Natural killer cell treated with Interleukin-12 subunit alpha and Interleukin-12 subunit beta and Interleukin-15 and Interleukin-18, amount 100 ng/mL, for 72 hours (primary cell): ENCODE measurements at places on chromosomes 1 and 21. TPM values are rescaled to one million over a fixed set of nuclear protein-coding genes. Genes with fewer than 3 reads are reported as not detected.

DNA sequence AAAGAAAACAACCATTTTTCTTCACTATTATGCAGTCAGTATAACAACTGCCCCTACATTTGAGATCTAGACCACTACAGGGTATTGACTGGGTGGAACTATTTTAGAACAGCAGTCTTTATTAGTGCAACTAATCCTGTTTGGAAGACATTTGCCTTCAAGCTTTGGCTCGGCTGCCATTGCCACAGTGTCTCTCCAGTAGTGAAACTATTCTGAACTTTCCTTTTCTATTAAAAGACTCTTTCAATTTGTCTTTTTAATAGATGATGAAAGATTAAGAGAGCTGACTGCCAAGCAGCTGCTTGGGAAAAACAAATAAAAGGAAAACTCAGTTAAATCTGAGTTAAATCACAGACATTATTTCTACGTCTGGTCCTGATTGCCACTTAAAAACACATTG, 49.3 kb downstream of the LPGAT1 start:
- H3K36me3 ChIP-seq, result peaks cover 5% of the 10 kb centered on the region
- no peak overlapping the region for H3K4me3 ChIP-seq
- no peak for DNase-seq

GRCh38 chr1:203063287-203063686, 22.5 kb downstream of the MYOG start:
- H3K4me3 ChIP-seq, result no peak overlapping the region
- no peak for DNase-seq
- no peaks in the 10 kb centered on the region for H3K4me1 ChIP-seq
- H3K27ac ChIP-seq, result no peak overlapping the region

DNA sequence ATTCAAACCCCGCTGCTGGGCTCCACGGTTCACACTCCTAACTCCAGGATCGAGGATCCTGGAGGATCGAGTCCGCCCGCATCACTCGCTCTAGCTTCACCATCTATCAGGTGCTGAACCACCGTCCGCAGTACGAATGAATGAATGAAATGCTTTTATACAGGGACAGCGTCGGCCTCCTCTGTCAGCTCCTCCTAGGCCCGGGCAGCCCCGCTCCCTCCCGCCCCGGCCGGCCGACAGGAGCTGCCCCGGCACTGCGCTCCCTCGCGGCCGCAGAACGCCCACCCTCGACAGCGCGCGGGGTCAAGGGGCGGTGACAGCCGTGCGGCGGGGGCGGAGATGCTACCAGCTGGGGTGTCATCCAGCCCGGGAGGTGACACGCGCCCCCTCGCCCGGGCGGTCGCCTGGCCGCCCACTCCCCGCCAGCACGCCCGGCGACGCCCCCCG, 520 bp downstream of the ZBTB17 start:
- DNase-seq, result peak; percentile 92
- H3K36me3 ChIP-seq, result peaks cover 14% of the 10 kb centered on the region
- H3K27ac ChIP-seq, result peak overlapping the region; percentile 86
- H3K4me1 ChIP-seq, result peaks cover 33% of the 10 kb centered on the region
- H3K4me3 ChIP-seq, result peak overlapping the region; percentile 96
- H3K27me3 ChIP-seq, result no peaks in the 10 kb centered on the region

DNA sequence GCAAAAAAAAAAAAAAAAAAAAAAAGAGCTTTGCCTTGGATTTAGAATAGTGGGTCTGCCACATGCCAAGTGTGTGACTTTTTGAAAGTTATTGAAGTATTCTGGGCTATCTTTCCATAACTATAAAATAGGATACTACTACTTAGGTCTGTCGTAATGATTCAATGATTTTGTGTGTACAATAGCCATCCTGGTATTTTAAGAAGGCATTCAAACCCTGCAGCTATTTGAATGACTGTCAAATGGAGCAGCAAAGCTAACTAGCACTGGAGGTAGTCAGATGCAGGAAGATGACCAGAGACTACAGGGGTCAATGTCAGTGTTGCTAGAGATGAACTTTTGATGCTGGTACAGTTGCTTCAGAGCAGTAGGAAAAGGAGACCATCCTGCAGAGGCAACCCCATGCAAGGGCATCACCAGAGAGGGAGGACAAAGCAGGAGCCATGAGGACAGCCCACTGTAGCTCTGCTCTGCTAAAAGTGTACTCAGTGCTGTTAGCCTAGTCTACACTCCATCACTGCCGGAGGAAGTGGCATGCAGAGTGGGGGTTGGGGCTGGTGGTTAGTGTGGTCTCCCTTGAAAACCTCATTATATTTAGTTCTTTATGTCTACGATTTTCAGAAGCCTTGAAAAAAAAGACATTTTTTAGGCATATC, 29.0 kb downstream of the DUSP10 start:
- H3K27me3 ChIP-seq, result no peaks in the 10 kb centered on the region
- peaks cover 93% of the 10 kb centered on the region for H3K4me1 ChIP-seq
- peak overlapping the region; percentile 98 for H3K27ac ChIP-seq
- peaks cover 20% of the 10 kb centered on the region for H3K36me3 ChIP-seq
- DNase-seq, result peak; percentile 88

DNA sequence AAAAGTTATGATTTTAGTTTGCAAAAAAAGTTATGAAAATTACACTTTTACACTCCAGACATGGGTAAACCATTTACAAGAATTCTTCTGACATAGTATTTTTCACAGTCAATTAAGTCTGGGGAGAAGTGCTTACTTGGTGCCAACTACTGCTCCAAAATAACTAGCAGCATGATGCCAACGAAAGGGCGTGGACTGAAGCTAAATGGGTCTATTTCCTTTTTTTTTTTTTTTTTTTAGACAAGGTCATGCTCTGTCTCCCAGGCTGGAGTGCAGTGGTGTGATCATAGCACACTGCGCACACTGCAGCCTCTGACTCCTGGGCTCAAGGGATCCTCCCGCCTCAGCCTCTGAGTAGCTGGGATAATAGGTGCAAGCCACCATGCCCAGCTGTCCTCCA, 43.2 kb downstream of the FMO4 start:
- no peak overlapping the region for H3K4me3 ChIP-seq
- H3K27me3 ChIP-seq, result peaks cover 20% of the 10 kb centered on the region
- peaks cover 9% of the 10 kb centered on the region for H3K36me3 ChIP-seq

GRCh38 chr1:11944358-11944931, 9.9 kb downstream of the PLOD1 start:
- no peak overlapping the region for H3K27ac ChIP-seq
- peaks cover 11% of the 10 kb centered on the region for H3K4me1 ChIP-seq
- no peak for DNase-seq
- no peaks in the 10 kb centered on the region for H3K27me3 ChIP-seq
- H3K36me3 ChIP-seq, result peaks cover 5% of the 10 kb centered on the region
- no peak overlapping the region for H3K4me3 ChIP-seq

GRCh38 chr21:36639769-36640168, 59.1 kb upstream of the SIM2 start:
- DNase-seq, result no peak
- peaks cover 13% of the 10 kb centered on the region for H3K27me3 ChIP-seq
- H3K27ac ChIP-seq, result no peak overlapping the region
- H3K4me3 ChIP-seq, result no peak overlapping the region
- no peaks in the 10 kb centered on the region for H3K4me1 ChIP-seq

DNA sequence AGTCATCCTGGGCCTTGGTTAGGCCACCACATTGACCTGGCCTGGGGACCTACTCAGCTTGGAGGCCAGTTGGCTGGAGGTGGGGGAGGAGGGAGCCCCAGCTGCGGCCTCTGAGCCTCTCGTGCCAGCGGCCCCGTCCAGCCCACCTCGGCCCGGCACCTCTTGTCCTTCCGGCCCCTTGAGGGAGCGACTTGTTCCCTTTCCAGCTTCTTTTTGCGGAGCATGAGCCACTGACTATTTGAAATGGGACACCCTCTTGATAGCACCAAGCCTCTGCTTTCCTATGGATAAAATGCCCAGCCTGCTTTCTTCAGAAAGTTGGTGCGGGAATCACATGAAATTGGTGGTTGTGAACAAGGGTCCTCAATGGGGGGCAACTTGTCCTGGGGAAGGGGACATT, 24.7 kb upstream of the ARHGEF10L start:
- no peaks in the 10 kb centered on the region for H3K4me1 ChIP-seq
- no peak overlapping the region for H3K27ac ChIP-seq
- DNase-seq, result no peak
- H3K36me3 ChIP-seq, result no peaks in the 10 kb centered on the region
- no peak overlapping the region for H3K4me3 ChIP-seq
- peaks cover 13% of the 10 kb centered on the region for H3K27me3 ChIP-seq

- H3K4me3 ChIP-seq, result no peak overlapping the region
- no peaks in the 10 kb centered on the region for H3K4me1 ChIP-seq
- DNase-seq, result no peak
- no peak overlapping the region for H3K27ac ChIP-seq
Measured at GRCh38 chr1:218925777-218926176, 247.9 kb upstream of the LYPLAL1 start.

GRCh38 chr1:202659541-202659940, 50.7 kb downstream of the SYT2 start:
- peaks cover 31% of the 10 kb centered on the region for H3K27me3 ChIP-seq
- H3K4me1 ChIP-seq, result no peaks in the 10 kb centered on the region
- no peak overlapping the region for H3K4me3 ChIP-seq
- no peaks in the 10 kb centered on the region for H3K36me3 ChIP-seq
- DNase-seq, result no peak

DNA sequence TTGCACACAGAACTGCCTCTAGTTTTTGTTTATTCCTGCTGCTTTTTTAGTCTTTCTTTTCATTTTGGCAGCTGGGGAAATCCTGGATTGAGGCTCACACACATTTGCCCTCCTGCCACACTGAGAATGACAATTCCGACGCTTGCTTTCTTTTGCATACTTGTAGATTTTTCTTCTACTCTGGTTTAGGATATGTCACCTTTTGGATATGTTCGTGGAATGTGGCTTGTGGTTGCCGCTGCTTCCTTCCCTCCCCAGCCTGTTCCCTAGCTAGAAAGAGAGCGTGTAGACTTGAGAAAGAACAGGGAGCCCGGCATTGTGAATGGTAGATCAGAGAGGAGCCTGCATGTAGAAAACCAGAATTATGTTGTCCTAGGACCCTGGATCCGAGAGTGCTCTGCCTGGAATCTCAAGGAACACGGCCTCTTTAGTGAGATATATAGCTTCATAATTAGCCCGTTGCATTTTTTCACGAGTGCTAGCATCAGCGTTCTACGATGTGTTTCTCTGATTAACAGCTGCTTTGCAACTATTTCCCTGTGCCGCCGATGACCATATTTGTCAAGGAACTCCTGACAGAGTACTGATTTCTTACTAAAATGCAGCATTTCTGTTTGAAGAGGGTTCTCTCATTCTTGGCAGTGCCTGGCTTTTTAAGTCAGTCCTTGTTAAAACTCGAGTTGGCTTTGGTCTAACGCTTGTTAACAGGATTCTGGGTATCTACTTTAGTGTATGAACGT, 56.2 kb downstream of the PEX14 start:
- H3K4me1 ChIP-seq, result peaks cover 27% of the 10 kb centered on the region
- no peak overlapping the region for H3K4me3 ChIP-seq
- peaks cover 5% of the 10 kb centered on the region for H3K36me3 ChIP-seq
- no peak overlapping the region for H3K27ac ChIP-seq
- no peaks in the 10 kb centered on the region for H3K27me3 ChIP-seq
- DNase-seq, result no peak

- no peak overlapping the region for H3K4me3 ChIP-seq
- no peak for DNase-seq
Measured at GRCh38 chr1:115462566-115463076, 124.6 kb upstream of the NGF start.

DNA sequence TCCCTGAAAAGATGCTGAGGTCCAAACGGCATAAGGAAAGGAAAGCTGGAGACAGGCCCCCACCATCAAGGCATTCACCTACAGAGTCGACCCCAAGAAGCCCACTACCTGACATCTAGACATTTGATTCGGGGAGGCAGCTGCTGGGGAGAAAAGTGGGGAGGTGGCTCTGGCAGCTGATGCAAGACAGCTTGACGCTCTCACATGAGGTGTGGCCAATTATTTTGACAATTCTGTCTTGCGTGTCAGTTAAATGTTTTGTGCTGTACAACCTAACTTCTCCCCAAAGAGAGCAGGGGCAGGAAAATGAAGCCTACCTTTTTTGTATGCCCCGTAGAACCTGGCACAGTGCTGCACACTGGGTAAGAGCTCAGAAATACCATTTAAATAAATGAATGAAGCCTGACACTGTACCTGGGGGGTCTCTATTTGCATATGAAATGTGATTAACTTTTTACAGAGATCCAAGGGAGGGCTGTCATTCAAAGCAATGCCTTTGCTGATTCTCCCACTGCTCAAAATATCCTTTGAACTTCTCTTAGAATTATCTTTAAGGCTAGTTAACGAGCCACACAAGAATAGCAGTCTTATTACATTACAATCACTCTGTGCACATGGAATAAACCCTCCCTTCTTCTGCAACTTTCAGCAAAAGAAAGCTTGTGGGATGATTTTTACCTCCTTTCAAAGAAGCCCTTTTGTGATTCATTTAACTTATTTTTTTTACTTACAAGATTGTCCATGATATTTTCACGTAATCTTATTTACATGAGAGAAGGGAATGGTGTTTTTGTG, 163.2 kb downstream of the TNR start:
- H3K4me3 ChIP-seq, result no peak overlapping the region
- no peaks in the 10 kb centered on the region for H3K36me3 ChIP-seq
- H3K4me1 ChIP-seq, result no peaks in the 10 kb centered on the region
- H3K27ac ChIP-seq, result no peak overlapping the region
- no peak for DNase-seq

DNA sequence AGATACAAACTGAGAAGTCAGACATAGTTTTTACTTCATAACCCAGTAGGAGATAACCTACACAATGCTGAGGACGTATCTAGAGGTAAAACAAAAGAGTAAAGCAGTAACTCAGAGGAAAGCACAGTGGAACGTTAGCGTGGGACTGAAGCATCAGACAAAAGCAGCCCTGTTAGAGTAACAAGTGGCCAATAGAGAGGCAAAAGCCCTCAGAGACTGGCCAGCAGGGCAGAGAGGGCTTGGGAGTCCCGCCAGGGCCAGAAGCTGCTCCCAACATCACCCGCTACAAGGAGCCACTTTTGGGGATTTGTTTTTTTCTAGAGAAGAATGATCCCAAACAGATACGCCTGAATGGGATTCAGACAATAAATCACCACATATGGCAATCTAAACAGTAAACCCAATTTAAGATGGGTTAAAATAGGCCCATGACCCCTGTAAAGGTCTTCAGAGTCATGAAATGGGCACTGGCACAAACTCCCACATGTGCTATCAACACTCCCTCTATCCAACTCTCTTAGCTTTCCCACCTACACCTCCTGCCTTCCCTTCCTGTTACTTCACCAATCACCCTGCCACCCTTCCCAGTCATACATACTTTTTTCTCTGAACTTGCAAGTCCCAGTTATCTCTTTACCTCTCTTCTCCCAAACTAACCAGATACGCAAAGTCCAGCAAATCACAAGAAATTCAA, 17.2 kb downstream of the TADA1 start:
- peaks cover 26% of the 10 kb centered on the region for H3K36me3 ChIP-seq
- H3K4me1 ChIP-seq, result peaks cover 6% of the 10 kb centered on the region
- no peaks in the 10 kb centered on the region for H3K27me3 ChIP-seq
- H3K4me3 ChIP-seq, result no peak overlapping the region

GRCh38 chr1:8241417-8242014, 76.4 kb upstream of the SLC45A1 start:
- no peak for DNase-seq
- peaks cover 5% of the 10 kb centered on the region for H3K4me1 ChIP-seq
- no peak overlapping the region for H3K4me3 ChIP-seq
- H3K36me3 ChIP-seq, result no peaks in the 10 kb centered on the region
- no peaks in the 10 kb centered on the region for H3K27me3 ChIP-seq
- H3K27ac ChIP-seq, result no peak overlapping the region

- no peaks in the 10 kb centered on the region for H3K36me3 ChIP-seq
- no peaks in the 10 kb centered on the region for H3K27me3 ChIP-seq
- DNase-seq, result no peak
Measured at GRCh38 chr1:104856091-104856490, 1106.4 kb downstream of the AMY1C start.

SPATA45 gene
- total RNA-seq, result 0.86 TPM

BLACAT1 gene
- total RNA-seq, result not detected

C1QB gene
- total RNA-seq, result not detected

GJA5 gene
- not detected for total RNA-seq

ICOSLG gene
- 0.56 TPM for total RNA-seq
